ENCODE measurements at places on chromosomes 3 and 15.

DNA sequence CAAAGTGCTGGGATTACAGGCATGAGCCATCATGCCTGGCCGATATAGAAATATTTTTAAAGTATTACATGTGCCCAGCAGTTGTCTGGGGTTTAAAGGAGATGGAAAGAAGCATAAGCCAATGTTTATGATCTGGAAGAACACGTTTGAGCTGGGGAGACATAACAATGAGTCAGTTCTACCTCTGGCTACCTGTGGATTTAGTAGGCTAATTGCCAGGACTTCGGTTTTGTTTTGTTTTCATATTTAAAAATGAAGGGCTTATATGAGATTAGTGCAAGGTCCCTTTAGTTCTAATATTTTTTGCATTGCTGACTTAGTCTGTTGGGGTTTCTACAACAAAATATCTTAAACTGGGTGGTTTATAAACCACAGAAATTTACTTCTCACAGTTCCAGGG lies 22.9 kb upstream of the TNFSF10 start:
- no peak for DNase-seq

DNA sequence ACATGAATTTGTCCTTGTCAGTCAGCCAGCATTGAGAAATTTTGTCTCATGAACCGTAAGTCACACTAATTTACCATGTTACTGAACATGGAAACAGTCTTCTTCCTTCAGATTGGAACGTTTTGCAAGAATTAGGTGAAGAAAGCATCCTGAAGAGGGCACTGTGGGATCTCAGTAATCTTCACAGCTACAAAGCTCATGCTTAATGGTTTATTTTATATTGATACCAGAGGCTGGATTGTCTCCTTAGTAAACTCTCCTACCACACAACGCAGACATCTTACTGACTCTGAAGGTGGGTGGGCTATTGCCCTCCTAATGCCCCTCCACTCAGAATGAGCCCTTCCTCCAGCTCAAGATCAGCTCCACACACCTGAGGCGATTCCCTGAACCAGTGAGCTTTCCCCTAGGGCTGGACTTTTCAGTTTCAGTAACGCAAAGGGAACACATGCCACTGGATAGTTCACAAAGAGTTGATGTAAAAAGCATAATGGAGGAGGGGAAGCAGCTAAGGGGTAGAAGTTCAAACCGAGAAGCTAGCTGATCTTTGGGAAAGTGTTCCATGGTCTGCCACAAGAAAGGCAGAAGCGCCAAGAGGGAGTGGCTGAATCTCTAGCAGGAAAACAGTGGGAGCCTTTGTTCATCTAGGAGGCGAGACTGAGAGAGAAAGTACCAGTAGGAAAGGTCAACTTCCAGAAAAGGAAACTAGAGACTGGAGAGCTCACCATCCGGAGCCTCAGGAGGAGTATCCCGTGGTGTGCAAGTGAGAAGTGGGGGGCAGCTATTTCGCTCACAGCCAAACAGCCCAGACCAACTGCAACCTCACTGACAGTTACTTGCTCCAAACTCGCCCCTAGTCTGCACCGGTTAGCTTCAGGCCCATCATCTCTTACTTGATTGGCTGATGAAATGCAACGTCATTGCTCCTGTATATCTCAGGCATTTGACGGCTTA lies at the start of gene SLC9C1:
Gene SLC9C1 (minus strand): TSS at position 849 of the 954 bp plus-strand sequence. CDS start 7,425 bp downstream, outside the sequence.
- DNase-seq: peak; percentile 69

DNA sequence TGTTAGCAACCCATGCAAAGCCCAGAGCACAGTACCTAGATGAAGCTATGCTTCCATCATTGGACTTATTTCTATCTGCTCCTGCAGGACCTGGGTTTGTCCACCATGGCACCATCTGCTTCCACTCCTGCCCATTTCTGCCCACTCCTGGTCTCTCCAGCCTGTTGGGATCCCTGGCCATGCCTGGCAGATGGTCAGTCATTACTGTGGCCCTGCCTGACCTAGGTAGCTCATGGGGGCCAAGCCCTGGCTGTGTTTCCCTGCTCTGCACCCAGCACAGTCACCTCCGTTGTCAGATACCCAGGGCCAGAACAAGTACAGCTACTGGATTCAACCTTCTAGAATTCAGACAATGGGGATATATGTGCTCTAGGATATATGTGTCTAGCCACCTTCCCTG lies 185.8 kb upstream of the TLE3 start:
- no peak for DNase-seq

DNA sequence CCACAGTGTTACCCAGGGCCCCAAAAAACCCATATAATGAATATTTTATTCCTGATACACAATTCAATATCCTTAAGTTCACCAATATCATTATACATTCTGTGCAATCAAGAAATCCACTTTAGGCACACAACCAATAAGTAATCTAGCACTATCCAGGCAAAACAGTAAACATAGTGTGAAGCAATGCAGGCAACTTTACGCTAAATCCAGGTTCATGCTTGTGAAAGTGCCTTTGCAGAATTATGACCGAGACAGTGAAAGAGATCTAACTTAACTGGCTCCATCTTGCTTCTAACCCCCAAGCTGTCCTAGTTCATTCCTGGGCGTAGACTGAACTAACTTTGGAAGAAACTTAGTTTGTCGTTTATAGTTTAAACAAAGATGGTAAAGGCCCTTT lies 34.2 kb upstream of the INO80 start:
- no peak for DNase-seq

GRCh38 chr3:111859061-111859973 lies at the start of gene PHLDB2:
Gene PHLDB2, plus strand, starts transcription at chr3:111859265. Its CDS starts 24,813 bp downstream, at chr3:111884078.
- peak; percentile 70 for DNase-seq

GRCh38 chr15:72237853-72238224 lies 6.8 kb upstream of the PKM start:
- DNase-seq: no peak

DNA sequence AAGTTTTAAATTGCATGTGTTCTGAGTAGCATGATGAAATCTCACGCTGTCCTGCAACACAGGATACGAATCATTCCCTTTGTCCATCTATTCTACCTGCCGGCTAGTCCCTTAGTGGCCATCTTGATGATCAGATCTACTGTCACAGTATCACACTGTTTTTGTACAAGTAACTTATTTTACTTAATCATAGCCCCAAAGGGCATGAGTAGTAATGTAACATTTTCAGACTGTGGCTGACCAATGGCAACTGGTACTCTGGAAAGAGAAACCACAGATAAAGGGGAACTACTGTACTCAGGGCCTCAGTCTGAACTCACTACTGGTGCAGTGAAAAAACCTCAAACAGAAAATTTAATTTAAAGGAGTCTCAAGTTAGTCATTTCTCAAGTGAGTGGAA lies 127.3 kb upstream of the MRPL3 start:
- no peak for DNase-seq

DNA sequence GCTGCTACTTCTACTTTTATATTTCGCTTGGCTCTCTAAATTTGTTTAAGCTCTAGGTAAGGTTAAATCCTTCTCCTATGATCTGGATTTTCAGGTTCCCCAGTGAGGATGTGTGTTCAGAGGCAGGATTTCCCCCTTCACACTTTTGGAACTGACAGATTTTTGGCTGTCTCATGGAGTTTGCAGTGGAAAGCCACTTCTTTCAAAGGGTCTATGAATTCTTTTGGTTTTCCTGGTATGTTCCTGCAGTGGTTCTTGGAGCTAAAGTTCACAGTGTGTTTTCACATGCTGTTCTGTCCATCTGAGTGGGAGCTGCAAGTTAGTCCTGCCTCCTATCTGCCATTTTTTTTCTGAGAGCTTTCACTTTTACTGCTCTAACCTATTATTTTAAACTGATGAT lies 21.6 kb upstream of the TIGIT start:
- no peak for DNase-seq

DNA sequence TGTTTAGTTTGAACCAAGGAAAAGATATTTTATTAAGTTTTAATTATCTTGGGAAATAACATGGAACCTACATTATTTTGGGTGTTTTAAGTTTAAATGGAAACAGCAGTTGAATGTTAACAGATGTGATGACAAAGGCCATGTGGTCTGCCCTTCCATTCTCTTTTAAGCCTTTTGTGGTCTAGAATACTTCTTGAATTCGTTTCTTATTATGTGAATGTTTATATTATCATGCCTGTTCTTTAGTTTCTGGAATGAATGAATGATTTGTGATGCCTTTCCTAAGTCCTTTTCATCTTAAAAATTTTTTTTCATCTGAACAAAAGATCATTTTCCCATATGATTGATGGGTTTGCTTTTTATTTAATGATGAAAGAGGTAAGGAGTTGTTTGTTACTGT lies 44.6 kb downstream of the SNRK start:
- no peak for DNase-seq

Data from CD4-positive, alpha-beta T cell treated with Interleukin-17A for 1 hour (primary cell).